ENCODE measurements at places on chromosomes 5 and 9. TPM values are rescaled to one million over a fixed set of nuclear protein-coding genes. Genes with fewer than 3 reads are reported as not detected.

DNA sequence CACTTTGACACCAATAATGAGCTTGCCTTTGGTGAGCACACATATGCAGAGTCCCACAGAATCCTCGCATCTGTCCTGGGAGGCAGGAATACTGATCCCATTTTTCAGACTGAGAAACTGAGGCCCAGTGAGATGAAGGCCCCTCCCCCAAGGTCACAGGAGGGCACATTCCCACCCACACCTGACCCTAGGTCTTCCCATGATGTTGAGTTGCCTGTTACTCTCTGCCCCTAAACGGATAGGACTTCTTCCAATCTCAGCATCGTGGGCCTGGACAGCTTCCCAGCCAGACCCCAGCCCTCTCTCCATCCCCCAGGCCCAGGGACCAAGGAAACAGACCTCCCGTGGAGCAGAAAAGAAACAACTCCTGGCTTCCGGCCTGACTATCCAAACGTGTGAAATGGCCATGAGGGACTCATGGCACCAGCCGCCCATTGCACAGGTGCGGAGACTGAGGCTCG is 877 bp downstream of the SH3GLB2 start:
- DNase-seq = no peak

GRCh38 chr5:162484986-162485385 is 417.4 kb downstream of the GABRG2 start:
- no peak for DNase-seq

DNA sequence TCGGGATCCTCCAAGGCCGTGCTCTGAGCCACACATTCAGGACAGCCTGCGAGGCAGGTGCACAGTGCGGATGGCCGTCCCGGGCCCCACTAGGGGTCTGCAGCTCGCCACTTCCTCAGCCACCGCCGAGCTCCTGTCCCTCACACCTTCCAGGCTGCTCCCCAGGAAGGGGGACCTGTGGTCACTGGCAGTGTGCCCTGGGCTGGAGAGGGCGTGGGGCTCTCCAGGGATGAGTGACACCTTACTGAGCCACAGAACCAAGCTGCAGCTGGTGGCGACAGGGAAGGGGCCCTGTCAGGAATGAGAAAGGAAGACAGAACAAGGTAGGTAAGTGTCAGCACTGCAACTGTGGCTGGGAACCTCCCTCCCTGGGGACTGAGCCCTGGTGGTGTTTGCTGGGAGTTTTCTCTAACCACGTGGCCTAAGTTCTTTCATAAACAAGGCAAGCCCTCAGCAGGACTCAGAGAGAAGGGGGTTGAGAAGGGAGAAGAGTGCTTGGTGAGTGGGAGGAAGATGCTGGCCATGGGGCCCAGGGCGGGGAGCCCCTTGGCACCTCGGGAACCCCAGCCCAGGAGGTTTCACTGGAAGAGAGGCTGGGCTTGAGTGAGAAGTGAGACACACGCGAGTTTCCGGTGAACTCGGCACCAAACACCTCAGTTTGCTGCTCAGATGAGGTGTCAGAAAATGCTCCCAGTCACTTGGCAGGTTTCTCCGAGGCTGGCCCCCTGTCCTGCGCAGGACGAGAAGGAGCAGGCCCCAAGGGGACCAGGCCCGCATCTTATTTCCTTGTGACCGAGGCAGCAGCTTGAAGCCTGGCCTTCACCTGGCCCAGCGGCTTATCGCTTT is 5.2 kb downstream of the IL13 start:
- no peak for DNase-seq

The LRRC70 gene
- 2.8 TPM for total RNA-seq

The GLT6D1 gene
- not detected for total RNA-seq

The ZBED3 gene
- total RNA-seq = 7.7 TPM
